ENCODE measurements at places on chromosomes 4 and X. TPM values are rescaled to one million over a fixed set of nuclear protein-coding genes. Genes with fewer than 3 reads are reported as not detected.

KDR gene
- 278 TPM for total RNA-seq

GPR82 gene
- not detected for total RNA-seq

DNA sequence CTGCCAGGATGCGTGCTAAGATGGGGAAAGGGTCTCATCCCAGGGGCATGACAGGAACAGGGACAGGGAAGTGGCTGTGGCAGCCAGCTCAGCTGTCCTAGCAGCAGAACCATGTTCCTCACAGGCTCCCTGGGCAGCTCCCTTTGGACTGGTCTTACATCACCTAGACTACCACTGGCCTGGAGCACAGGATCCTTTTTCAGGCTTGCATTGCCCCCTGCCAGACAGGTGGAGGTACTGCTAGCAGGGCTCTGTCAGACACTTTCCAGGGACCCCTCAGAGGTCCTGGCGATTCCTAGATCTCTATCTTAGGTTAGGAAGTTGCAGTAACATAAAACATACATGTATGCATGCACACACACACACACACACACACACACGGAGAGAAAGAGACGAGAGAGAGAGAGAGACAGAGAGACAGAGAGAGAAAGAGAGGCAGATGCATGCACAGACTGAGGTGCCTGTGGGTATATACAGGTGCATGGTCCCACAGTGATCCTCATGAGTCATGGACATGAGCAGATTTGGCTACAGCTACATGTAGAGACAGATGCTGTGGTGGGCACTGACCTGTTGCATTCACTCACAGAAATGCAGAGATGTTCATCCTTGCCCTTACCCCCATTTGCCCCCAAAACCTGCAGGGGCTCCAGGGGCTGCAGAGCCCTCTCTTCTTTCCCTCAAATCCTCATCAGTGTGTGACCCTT lies 63.6 kb downstream of the STARD8 start:
- DNase-seq, result no peak

- no peak for DNase-seq
These were observed 10.2 kb upstream of the GRIA3 start for GRCh38 chrX:123173833-123174232.

DNA sequence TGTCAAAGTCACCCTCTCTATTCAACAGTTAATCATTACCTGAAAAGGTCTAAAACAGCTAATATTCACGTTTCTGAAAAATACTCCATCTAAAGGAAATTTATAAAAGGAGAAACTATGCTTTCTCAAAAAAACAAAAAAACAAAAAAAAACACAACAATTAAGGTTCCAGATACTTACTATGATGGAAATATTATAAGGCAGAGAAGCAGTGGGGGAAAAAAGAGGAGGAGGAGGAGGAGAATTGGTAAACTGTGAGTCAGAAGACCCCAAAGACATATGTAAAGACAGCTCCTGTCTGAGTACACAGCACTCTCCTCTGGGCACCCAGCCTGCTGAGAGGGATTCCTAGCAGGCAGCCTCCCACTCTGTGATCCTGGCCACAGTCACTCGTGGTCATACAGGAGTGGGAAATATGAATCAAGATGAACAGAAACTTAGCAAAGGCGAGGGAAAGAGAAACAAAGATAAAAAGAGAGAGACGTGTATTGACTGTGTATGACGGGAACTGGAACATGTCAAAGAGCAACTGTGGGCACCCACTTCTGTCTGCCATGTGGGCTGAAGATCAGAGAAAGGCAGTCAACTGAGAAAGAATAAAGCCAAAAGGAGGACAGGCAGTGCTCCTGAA lies 12.5 kb downstream of the KLHL15 start:
- DNase-seq, result no peak

DNA sequence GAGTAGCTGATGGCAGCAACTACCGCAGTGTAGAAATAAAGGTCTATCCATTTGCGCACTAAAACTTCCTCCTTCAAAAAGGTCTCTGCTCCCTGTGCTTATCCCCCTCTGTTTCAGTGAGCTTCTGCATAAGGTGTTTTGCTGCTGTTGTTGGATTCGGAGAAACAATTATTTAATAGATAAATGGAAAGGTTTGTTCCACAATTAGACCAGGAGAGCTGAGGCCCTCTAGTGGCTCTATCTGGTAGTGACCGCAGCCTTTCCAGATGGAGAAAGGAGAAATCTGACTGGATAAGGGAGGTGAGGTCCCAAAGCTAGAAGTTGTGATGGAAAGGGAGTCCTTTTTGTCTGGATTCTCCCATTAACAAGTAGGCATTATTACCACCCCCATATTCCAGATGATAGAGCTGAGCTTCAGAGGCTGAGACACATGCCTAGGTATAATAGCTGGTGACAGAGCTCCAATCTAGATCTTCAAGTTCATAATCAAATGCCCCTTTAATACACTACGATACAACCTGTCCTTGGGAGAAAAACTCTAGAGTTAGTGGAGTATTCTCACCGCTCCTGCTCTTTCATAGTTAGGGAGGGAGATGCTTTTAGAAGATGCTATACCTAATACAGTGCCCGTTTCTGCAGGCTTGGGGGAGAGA lies 5.1 kb upstream of the GABRQ start:
- peak; percentile 12 for DNase-seq

- peak; percentile 75 for DNase-seq
These were observed 4.3 kb upstream of the KCNE5 start for GRCh38 chrX:109629310-109629709.

GRCh38 chr4:99947608-99948007 lies 1.2 kb upstream of the DNAJB14 start:
- no peak for DNase-seq

TDO2 gene
- total RNA-seq, result not detected

DNA sequence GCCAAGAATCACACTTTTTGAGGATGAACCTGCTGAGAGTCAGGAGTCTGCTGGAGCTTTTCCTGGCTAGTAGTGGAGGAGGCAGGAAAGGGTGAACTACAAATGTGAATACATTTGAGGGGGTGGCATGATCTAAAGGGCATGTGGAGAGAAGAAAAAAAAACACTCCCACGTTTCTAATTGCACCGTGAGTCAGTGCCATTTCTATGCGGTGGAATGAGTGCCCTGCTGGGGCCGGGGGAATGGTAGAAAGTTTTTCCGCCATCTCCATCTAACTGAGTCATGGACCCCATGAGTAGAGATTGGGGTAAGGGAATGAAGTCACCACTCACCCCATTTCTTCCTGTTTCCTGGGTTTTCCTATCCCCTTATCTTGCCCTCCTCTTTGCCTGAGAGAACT lies 19.8 kb downstream of the BEX3 start:
- DNase-seq, result no peak

DNA sequence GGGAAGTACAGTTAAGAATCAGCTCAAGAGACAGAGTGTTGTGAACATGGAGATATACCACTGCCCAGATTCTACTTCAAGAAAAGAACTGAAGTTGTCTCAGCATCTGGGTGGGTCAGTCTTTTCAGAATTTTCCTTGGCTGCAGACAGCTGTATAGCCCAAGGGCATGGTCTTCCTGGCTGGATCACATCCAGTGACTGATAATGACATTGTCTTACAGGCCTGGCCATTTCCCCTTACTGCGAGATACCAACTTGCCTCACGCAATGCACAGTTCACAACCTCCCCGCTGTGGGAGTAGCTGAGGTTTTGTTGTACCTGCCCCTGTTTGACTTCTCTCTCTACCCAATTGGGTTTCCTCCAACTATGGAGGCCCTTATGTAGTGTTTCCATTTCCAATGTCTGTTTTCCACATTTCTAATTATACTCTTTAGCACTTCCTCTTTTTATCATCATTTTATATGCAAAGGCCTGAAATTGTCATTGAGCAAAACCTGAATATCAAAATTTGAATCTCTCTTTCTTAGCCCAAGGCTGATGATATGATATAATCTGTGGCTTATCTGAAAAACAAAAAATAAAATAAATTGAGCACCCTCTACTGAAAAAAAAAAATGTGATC lies 209.1 kb downstream of the NAF1 start:
- no peak for DNase-seq

DNA sequence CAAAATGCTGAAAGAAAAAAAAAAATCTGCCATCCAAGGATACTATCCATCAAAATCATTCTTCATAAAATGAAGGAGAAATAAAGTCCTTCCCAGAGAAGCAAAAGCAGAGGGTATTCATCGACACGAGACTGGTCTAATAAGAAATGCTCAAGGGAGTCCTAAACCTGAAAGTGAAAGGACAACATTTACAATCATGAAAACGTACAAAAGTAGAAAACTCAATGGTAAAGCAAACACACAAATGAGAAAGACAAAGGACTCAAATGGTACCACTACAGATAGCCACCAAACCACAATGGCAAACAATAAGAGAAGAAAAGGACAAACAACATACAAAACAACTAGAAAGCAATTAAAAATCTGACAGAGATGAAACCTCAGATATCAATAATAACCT lies 41.0 kb downstream of the CD99L2 start:
- DNase-seq, result no peak

DNA sequence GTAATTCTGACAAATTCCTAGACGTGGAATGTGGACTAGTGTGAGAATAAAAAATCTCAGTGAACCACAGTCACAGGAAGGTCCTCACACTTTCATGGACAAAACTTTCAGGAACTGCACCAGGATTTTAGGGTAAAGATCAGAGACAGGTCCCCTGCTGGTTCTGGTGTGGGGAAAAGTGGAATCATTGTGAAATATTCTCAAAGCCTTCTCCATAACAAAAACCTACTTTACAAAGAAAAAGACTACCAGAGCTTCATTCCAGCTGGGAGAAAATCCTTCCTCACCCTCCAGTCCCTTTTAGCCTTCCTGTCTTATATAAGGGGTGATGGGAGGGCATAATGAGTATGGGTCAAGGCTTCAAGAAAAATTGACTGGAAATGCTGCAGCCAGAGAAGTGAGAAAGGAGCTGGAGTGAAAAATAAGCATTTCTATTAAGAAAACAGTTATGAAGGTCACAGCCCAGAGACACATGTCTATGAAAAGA lies 325.8 kb downstream of the ARAP2 start:
- DNase-seq, result no peak

DNA sequence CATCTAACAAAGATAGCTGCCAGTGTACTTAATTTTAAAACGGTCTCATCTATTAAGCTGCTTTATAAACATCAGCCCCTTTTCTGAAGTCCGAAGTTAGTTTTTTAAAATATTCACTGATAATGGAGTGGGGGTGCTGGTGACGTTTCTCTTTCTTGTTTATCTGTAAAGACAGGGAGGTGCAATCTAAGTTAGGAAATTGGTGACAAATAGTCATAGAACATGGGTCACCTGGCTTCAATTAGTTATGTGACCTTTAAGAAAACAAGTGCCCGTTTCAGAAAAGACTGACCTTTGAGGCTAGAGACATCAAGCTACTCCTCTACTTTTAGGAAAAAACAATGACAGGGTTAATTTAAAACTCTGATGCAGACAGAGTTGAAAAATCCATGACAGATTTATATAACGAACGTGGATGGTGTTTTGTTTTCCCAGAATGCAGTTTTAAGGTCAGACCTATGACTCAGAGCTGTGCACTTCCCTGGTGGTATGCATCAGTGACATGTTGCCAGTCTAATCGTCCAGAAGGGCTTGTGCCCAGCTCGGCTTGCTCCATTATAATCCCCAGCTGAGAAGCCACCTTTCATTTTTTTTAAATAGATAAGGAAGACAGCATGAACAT lies 38.2 kb downstream of the FHL1 start:
- DNase-seq, result peak; percentile 82

FAM13A gene
- total RNA-seq, result 0.26 TPM

- DNase-seq, result no peak
These were observed 10.3 kb downstream of the STAP1 start for GRCh38 chr4:67568820-67569219.

PRPS2 gene
- total RNA-seq, result 15.7 TPM

ADAM29 gene
- total RNA-seq, result not detected

CLOCK gene
- 22.5 TPM for total RNA-seq

DNA sequence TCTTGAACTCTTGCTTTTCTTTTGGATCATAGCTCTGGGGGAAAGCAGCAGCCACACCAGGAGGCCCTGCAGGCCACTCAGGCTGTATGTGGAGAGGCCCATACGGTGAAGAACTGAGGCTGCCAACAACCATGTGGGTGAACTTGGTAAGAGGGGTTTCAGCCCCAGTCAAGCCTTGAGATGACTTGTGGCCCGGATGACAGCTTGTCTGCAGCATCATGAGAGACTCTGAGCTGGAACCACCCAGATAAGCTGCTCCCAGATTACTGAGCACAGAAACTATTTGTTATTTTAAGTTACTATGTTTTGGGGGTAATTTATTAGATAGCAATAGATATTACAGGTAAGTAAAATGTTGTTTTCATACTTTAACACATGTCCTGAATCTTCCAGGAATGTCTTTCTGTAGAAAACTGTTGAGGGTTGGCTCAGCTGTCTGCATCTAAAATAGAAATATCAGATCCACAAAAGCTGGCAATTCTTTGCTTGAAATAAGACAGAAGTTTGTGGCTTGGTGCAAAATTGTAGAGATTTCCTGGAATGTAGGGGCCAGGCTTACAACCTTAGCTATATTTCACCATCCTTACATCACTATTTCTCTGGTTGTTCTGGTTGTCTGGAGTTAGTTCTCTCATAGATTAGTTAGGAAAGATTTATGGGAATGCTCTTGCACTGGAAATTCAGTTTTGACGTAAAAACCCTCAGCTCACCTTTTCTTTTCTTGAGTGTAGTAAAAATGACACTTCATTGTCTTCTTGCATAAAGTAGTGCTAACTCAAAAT lies 272.1 kb downstream of the RAPGEF2 start:
- no peak for DNase-seq

- peak; percentile 23 for DNase-seq
These were observed 262.5 kb upstream of the TEX13A start for GRCh38 chrX:105483011-105483410.

- DNase-seq, result no peak
These were observed 1329.1 kb downstream of the PCDH18 start for GRCh38 chr4:136203199-136203598.

NOX1 gene
- total RNA-seq, result not detected

DNA sequence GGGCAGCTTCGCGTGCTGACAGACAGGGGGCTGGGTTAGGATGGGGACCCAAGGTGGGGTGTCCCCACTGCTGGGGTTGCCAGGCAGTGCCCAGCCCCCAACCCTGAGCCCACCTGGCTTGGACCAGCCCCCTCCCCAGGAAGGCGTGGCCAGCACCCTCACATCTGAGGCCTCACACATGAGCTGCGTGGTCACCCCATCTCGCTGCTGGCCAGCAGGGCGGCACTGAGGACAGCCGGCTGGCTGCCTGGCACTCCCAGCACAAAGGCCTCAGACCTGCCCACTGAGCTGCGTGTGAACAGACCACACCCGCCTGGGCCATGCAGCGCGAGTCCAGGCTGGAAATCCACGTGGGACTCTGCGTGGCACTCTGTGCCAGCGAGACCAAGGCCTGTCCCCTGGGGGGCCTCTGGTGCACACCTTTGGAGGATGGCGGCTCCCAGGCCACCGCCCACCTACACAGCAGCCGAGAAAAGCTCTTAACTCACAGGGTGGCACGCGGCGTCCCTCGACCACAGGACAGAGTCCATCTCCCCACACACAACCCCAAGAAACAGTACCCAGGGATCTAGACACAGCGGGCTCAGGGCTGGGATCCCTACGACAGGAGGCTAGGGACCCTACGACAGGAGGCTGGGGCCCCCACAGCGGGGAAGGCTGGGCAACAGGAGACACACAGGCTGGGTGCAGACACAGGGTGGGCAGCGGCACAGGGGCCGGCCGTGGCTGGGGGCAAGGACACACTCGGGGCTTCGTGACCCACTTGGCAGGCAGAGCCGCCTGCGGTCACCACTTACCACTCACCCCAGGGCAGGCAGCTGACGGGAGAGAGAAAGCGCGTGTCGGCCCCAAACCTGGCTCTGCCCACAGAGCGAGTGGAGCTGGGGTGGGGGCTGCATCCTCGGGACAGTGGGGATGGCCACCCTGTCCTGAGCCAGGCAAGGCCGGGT lies 9.8 kb downstream of the DGKQ start:
- no peak for DNase-seq

MCF2 gene
- total RNA-seq, result under 0.01 TPM

TEX13A gene
- total RNA-seq, result not detected

GRCh38 chrX:37846558-37846933 lies 825 bp downstream of the DYNLT3 start:
- no peak for DNase-seq

MXRA5 gene
- total RNA-seq, result not detected

Data from dermis microvascular lymphatic vessel endothelial cell (primary cell).